ENCODE measurements at places on chromosomes 7 and 10.

- no peak for DNase-seq
Measured at GRCh38 chr7:55548295-55548731, 24.0 kb downstream of the VOPP1 start.

DNA sequence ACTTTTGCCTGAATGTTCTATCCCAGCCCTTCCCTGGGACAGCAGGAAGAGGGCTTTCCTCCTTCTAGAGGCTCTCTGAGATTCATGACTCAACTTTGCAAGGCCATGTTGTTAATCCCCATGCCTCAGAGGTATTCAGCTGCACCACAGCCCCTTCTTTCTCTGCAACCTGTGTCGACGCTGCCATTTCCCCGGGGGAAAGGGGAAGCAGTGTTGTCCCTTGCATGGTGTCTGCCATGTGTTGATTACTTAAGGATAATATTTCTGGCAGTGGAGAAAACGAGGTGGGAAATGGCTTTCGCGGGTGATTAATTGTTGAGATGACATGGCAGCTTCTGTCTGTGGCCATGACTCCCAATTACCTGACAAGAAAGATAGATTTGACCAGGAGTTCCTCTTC lies 133.1 kb downstream of the SORCS3 start:
- DNase-seq = no peak

- DNase-seq = no peak
Measured at GRCh38 chr10:101558204-101558603, 29.9 kb downstream of the POLL start.

DNA sequence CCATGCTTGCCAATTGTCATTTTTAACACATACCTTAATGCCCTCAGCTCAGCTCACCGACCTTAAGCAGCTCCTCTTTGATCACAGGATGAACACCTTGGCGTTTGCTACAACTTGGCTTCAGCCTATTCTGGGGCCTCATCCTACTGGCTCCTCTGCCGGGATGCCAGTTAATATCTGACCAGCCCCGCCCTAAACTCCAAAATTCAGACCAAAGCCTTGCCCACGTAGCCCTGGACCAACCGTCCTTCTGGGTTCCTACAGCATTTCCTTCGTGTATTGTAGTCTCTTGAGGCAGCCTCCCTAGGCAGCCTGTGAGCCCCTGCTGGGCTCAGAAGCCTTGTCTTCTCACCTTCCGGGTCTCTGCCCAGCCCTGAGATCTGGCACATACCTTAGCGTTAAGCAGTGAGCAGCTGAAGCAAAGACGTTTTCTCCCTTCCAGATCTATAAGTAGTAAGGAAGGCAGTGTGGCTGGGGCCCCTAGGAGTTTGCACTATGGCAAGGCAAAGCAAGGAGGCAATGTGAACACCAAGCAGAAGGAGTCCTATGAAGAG lies 836 bp downstream of the ENO4 start:
- DNase-seq = no peak

DNA sequence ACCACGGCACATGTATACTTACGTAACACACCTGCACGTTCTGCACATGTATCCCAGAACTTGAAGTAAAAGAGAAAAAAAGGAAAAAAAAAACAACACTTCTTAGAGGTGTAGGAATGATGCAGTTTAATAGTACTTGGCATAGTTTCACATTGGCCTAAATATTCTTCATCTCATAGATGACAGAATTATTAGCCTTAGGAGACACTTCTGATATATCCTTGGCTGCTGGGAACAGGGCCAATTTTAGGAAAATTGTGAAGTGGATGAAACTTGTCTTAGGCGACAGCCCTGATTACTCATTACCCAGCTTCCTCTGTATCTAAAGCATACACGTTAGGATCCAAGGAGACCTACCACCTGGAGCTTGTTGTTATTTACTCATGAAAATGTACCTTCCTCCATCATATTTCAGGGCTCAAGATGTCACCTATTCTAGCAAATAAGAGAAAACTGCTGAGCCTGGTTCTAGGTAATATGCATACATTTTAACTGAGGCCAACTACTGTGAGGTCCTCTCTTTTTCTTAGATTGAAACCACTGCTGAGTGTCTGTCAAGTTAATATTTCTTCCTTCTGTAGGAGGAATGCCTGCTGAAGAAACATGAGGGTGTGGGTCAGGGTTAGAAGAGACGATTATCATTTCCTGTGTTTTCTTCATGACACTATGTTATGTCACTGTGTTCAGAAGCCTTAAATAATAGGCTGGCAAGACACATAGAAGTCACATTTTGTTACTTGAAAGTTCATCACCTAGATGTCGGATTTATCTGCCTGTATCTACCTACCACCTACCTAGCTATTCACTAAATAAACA lies 44.3 kb downstream of the CPED1 start:
- DNase-seq = no peak

GRCh38 chr7:14287398-14287797 lies 297.9 kb upstream of the ETV1 start:
- no peak for DNase-seq

DNA sequence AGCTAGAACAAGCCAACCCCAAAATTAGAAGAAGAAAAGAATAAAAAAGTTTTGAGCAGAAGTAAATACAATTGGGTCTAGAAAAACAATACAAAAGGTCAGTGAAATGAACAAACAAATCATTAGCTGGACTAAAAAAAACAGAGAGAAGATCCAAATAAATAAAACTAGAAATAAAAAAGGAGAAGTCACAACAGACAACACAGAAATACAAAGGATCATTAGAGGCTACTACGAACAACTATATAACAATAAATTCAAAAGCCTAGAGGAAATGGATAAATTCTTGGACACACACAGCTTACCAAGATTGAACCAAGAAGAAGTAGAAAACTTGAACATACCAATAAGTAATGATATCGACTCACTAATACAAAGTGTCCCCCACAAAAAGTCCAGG lies 13.4 kb upstream of the ADRA2A start:
- DNase-seq = no peak

DNA sequence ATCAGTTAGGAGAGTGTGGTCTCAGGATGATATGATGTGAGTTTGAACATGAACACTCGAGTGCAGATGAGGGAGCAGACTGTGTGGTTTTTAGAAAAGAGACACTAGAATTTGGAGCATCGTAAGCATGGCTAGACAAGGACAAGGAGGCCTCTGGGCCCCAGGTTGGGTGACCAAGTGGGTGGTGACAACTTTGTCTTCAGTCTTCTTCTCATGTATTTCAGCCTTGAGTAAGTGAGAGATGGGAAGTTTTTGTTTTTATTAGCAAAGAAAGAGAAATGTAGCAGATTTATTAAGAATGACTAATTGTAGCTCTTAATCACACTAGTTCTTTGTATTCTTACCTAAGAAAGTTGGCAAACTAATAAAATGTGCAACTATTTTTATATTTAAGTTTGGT lies 16.3 kb downstream of the TES start:
- no peak for DNase-seq

DNA sequence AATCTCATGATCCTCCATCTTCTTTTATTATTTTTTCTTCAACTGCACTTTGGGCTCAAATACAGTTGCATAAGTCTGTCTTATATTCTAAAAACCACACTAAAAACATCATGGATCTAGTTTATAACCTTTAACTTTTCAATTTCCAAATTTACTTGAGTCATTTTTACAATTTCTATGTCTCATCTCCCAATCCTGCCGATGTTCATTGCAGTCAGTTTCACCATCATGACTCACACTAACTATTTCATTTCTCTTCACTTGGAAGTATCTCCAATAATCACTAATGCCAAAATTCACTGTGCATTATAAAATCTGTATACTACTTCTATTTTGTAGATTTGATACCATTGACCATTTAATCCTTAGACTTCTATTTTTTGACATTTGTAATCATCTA lies 806.9 kb upstream of the SORCS1 start:
- no peak for DNase-seq

GRCh38 chr10:23780331-23780730 lies 341.5 kb downstream of the OTUD1 start:
- DNase-seq = no peak

DNA sequence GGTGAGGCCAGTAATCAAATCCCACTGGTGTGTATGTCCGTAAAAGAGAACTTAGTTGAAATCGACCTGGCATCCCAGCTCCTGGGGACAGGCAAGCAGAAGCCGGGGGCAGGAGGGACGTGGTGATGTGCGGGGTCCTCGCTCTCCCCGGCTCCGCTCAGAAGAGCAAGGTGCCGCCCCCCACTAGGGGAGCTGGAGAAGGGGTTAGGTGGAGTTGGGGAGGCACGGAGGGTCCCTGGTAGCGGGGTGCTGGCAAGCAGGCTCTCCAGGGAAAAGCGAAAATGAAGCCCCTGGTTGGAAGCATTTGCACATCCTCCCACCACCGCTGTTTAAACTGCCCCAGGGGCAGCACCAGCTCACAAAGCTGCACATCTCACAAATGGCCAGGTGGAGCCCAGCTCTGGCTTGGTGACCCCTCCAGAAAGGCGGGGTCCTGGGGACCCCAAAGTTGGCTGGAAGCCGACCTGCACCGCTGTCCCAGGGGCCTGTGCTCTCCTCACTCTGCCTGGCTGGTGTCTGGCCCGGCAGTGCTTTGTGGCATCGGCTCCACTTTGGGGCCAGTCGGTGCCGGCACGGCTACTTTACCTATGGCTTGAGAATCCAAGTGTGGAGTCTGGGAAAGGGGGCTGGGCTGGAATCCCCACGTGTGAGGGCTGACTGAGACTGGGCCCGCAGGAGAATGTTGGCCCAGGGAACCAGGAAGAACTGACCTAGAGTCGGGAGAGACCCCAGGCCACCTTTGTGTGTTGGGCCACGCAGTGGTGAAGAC lies 2.9 kb upstream of the CFAP46 start:
- DNase-seq = no peak

DNA sequence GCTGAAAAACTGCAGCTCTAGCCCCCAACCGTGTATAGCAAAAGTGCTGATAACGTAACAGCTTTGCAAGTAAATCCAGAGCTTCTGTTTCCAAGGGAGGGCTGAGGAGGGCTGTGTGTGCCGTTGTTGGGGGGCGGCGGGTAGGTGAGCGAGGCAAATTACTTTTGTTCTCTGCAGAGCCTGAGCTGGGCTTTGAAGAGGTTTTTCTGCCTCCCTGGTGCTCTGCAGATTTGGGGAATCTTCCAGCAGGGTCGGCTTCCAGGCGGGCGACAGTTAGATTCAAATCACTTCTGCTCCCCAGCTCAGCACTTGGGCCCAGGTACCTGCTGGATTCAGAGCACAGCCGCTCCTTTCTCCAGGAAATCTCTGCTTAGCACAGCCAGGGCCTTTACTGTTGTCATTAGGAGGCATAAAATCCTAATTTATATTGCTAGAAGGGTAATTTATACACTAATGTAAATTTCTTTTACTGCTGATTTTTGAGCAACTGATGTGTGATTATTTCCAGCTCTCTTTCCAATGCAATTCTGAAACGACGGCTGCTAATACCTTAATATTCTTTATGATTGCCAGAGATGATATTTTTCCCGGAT lies 442.4 kb downstream of the TYW1 start:
- no peak for DNase-seq

- no peak for DNase-seq
Measured at GRCh38 chr7:80443325-80443724, 68.5 kb downstream of the GNAT3 start.

- no peak for DNase-seq
Measured at GRCh38 chr7:130941322-130942210, 207.6 kb upstream of the KLF14 start.

- DNase-seq = no peak
Measured at GRCh38 chr7:158499082-158499455, 88.6 kb downstream of the PTPRN2 start.

GRCh38 chr10:132913559-132914115 lies 28.7 kb downstream of the CFAP46 start:
- DNase-seq = no peak

All from stimulated activated CD4-positive, alpha-beta T cell treated with anti-CD3 and anti-CD28 coated beads, Interleukin-2, amount 100 ng/mL, for 4 hours (primary cell).